ENCODE measurements at places on chromosomes 6 and 20.

DNA sequence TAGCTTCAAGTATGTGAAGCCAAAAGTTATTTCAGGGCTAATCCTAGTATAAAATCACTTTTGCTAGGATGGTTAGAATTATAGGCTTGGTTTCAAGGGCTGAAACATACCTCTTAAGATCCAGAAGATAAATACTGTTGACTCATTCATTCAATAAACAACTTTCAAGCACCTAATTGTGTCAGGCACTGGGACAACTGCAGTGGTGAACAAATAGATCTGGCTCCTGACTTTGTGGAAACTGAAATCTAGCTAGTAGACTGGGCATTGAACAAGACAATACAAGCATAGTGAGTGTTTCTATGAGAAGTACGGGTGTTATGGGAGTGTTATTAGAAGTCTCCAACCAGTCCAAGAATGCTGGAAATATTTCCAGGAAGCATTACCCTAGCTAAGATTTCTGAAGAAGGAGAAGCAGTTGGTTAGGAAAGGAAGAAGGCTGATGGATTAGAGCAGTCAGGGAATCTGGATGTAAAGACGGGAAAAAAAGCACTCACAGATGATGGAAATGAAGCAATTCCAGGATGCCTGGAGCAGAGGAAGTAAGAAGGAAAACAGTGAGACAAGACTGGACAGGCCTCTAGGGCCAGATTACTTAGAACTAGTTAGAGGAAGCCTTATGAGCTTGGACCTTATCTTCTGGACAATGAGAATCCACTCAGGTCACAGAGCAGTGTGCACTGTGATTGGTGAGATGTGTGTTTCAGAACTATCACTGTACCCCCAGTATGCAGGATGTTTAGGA, 132.6 kb upstream of the RAB32 start:
- no peak for DNase-seq

DNA sequence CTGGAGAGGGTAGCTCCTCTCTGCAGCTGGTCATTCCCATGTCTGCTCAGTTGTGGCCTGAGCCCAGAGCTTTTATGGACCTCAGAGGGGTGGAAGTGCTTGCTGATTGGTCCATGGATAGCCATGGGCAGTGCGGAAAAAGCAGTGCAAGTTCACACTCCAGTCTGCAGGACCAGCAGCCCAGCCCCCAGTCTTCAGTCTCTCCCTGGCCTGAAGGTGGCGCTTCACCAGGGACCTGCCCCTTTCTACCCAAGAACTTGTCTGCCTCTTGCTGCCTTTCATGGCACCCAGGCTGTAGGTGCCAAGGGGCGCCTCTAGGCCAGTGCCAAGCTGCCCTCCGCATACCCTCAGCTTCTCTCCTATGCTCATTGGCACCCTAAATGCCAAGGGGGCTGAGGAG, 91.0 kb downstream of the TBXT start:
- no peak for DNase-seq

- DNase-seq: no peak
Observed at GRCh38 chr6:79697430-79697829, 66.3 kb downstream of the SH3BGRL2 start.

DNA sequence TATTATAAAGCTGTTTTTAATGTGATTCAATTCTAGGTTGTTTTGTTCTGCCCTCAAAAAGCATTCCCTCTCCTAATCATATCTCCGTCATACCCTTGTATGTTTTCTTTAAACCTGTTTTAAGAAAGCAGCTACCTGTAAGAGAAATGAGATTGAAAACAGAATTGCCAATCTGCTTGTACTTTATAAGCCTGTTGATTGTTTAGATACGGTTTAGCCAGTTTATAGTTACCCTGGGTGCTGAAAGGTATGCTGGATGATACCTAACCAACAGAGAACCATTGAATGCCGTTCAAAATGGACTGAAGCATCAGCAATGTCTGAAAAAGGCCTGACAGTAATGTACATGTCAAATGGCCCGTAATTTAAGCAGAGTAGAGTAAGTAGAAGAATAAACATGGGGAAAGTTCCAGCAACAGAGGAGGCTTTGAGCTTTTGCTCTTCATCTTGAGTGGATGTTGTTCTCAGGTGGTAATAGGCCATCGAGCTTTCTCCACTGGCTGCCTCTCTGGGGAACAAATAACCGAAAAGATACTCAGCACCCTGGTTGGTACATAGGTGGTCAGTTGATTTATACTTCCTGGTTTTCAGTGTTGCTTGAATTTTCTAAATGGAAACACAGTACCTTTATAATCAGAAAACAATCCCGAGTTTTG, 27.5 kb downstream of the PTPN1 start:
- DNase-seq: no peak

DNA sequence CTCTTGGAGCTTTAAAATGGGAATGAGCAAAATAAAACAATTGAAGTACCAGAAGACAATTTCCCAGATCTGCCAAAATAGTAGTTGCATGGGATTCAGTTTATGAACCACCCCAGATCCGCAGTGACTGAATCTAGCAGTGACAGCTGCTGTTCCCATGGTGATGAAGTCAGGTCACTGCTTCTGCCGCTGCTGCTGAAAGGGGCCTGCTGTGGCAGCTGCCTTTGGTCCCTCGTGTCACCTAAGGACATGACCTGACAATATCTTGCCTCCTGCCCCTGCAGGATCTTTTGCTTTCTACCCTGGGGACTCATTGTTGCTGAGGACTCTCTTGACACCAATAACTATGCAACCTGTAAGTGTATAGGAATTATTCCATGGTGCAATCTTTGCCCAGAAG, 34.3 kb upstream of the OGFRL1 start:
- no peak for DNase-seq

- no peak for DNase-seq
Observed at GRCh38 chr6:43715056-43715788, 27.6 kb upstream of the MRPS18A start.

GRCh38 chr20:35006531-35006971, 50.9 kb downstream of the MYH7B start:
- no peak for DNase-seq

DNA sequence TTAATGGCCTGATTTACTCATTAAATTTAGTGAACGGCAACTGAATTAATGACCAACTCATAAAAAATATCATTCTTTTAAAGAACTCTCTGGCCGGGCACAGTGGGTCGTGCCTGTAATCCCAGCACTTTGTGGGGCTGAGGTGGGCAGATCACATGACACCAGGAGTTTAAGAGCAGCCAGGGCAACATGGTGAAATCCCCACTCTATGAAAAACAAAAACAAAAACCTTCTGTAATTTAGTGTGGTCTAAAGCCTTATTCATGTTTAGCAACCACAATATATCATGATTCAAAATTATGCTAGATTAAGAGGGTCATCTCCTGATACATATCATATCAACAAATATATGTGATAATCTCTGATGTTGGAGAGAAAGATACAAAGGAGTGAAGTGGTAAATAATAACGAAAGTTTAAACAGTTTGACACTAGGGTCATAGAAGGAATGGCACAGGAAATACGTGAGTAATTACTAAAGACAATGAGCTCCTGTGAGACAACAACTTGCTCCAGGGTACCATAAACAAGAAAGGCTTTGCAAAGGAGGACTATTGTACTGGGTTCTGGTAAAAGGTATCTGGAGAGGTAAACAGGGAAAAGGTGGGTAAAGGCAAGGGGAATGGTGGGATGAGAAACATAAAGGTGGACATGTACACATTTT, 5.7 kb downstream of the ELOVL4 start:
- no peak for DNase-seq

DNA sequence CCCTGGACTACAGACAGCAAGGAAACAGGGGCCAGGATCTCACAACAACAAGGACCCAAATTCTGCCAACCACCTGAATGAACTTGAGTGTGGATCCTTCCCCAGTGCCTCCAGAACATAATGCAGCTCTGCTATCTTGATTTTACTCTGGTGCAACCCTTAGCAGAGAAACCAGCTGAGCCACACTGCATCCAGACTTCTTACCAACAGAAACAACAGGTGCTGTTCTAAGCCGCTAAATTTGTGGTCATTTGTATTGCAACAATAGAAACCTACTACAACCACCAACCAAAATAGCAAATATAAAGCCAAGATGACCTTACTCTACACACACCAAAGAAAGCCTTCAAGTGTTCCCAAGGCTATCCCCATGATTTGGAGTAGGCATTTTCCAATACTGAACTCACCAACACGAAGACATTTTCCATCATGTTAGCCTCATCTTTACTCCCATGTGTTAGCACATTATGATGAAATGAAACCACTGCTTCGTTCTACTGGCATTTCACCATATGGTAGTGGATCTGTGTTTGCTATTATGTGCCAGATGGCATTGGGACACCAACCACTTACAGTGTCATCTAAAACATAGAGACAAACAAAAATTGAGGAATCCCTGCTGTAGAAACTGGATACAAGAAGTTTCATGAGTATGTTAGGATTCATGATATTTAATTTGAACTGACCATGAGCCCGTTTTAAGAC, 249.8 kb upstream of the ID4 start:
- no peak for DNase-seq

- DNase-seq: peak; percentile 75
Observed at GRCh38 chr6:169075211-169075914, 178.3 kb downstream of the THBS2 start.

GRCh38 chr6:105317607-105318533, 85.0 kb downstream of the PREP start:
- DNase-seq: no peak

- no peak for DNase-seq
Observed at GRCh38 chr6:82015526-82015925, 232.0 kb downstream of the IBTK start.

DNA sequence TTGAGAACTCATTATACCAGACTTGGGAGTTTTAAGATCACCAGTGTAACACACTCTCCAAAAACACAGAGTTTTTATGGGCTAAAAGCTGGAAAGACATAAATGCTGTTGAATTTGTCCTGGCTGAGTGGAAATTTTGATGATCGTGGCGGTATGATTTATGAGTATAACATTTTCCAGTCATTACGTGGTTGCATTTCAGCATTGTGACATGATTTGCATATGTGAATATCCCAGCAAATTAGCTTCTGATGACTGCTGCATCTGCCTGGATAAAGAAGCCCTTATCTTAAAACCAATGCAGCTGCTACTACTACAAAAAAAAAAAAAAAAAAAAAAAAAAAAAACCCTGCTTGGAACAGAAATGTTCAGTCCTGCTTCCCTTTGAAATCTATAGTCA, 850.9 kb downstream of the TFAP2A start:
- DNase-seq: peak; percentile 59

- DNase-seq: no peak
Observed at GRCh38 chr20:53853111-53853713, 217.2 kb downstream of the BCAS1 start.

DNA sequence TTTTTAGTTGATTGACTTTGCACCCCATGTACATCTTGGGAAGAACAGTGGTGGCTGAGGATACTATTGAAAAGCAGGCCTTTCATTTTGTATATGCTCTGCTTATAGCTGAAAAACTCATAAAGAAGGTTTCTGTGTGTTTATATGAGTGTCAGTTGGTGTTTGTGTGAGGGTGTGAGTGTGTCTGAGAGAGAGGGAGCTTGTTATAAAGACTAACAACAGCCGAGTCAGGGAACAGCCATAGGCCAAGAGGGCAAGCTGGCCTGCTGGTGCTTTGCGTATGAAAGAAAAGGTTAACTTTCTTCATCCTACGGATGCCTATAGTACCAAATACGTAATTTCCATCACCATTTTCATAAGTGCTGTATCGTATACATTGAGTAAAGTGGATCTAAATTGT, 88.3 kb downstream of the MTHFD1L start:
- no peak for DNase-seq

DNA sequence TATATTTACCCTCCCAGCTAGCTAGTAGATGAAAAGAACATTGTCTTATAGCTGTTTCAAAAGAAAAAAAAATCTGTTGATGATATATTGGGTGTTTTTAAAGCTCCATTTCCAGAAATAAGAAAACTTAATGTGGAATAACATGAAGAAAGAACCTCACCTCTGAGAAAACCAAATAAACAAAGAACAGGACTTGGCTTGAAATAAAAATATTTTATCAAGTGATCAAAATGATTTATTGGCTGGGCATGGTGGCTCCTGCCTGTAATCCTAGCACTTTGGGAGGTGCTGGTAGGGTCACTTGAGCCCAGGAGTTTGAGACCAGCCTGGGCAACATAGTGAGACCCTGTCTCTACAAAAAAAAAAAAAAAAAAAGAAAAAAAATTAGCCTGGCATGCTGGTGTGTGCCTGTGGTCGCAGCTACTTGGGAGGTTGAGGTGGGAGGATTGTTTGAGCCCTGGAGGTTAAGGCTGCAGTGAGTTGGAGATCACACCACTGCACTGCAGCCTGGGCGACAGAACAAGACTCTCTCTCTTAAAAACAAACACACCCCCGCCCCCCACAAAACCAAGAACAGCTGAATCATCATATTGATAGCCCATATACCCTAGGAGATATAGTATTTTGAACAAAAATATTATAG, 7.9 kb downstream of the RNF24 start:
- no peak for DNase-seq

DNA sequence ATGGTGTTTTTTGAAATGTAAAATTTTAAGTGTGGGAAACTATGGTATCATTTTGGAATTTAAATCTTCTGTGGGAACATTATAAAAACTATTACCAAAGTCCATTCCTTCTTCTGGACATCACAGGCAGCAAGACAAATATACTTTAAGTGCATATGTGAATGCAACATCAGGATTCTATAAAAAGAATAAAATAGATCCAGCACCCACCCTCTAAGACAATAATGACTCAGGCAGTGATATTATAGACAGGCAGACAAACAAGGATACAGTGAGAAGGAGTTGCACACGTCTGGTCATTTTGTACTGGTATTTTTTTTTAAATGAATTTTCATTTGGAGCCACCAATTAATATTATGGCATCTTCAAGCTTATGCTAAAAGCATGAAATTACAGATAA, 21.1 kb upstream of the NEDD9 start:
- peak; percentile 30 for DNase-seq

GRCh38 chr20:13671512-13671911, 32.8 kb upstream of the TASP1 start:
- no peak for DNase-seq

DNA sequence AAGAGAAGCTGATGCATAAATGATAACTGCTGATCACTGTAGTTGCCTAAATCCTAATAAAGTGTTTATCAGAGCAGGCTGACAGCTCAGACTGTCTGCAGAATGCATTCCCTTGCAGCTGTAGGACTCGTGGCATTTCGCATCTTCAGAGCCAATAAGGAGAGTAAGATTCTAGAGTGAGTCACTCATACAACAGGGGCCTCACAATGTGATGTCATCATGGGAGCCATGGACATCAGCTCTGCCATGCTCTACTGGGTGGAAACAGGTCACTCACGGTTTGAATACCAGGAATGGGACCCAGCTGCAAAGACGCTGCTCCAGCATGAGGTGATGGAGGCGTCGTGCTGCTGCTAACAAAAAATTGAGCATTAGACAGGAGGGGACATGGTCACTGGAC, 7.4 kb downstream of the FAM209B start:
- DNase-seq: peak; percentile 16

DNA sequence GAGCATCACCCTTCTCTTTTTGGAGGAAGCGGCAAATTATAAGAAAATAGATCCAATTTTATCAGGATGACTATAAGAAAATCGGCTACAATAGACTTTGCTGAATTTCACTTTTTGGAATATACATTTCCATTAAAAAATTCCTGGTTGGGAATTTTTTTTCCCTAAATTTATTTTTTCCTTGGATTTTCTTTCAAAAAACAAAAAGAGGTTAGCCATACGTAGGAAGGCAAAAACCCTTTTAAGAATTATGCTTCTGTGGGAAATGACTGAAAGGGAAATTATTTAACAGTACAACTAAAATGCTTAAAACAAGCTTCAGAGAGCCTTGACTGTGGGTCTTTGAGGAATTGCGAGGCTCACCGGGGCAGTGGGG, 86.9 kb downstream of the SLC22A23 start:
- DNase-seq: no peak

Measured in fibroblast of skin of right biceps (primary cell).